Fibroblast of mammary gland (primary cell): ENCODE measurements at places on chromosomes 11 and 22.

DNA sequence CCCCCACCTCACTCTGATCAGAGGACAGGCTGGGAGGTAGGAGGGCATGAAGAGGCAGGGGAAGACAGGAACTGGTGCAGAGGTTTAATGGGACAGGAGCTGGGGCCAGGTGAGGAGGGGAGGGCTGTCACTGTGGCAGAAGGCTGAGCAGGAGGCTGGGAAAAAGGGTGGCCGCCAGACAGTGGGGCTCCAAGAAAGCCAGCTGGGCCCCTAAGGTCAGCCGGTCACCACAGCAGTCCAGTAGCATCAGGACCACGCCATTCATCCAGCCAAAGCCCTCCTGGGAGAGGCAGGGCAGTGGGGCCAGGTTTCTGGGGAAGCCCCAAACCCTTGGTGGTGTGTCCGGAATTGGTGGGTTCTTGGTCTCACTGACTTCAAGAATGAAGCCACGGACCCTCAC is 8.5 kb upstream of the TREH start:
- no peak for DNase-seq

GRCh38 chr11:76636826-76637460 is 33.6 kb downstream of the LRRC32 start:
- no peak for DNase-seq

GRCh38 chr11:64292460-64293254 is 1.6 kb downstream of the KCNK4 start:
- DNase-seq: no peak

DNA sequence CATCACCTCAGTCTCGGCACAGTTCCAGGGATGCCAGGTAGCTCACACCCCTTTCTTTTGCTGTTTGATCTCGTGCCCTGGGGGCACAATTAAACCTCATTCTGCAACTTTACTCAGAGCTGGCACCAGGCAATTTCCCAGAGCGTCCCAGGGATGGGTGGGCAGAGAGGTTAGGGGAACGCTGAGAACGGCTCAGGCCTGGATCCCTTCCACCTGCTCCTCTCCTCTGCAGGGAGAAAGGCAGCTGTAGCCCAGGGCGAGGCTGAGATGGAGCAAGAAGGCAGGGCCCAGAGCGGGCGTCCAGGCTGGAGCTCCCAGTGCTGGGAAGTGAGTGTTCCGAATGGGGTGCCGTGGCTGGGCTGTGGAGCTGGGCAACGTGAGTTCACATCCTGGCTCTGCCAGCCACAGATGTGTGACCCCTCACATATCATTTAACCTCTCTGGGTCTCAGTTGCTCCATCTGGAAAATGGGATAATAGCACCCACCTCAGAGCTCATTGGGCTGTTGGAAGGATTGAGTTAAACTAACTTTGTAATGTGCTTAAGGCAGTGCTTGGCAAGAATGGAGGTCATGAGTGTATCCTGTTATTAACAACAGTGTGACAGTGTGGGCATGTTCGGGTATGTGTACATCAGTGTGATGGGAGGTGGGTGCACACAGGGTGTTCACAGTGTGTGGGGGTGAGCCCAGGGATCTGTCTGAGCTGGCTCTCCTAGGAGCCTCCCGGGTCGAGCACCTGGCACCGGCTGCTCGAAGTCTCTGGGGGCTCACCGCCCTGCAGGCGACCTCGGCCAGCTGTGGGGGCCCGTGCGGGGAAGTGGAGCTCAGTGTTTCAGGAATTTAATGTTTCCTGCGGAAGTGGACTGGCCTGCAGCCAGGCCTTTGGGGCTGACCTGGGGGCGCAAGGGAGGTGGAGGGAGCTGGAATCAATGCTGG is 15.5 kb downstream of the OTUB1 start:
- no peak for DNase-seq

GRCh38 chr11:131602431-131602830 is 232.0 kb downstream of the NTM start:
- no peak for DNase-seq

DNA sequence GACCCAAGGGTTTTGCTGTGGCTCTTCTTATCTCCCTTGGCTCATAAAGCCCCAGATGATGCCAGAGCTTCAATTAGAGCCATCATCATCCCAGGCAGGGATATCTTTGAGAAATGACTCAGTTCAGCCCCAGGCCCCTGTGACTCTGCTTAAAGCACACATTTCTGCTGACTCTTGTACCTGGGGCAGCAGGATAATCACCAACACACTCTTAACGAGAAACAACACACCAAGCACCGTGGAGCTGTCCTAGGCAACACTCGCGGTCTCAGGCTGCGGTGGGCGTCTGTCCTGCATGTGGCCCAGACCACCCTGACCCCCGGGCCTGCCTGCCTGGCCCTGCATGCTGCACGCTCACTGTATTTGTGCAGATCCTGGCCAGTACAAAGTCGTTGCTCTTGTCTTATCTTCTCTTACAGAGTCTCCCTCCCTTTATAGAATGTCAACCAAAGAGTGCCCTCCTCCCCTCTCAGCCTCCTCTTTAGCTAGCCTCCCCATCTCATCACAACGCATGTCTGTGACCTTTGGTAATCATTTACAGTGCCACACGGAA is 114.2 kb upstream of the PARVA start:
- no peak for DNase-seq
